ENCODE measurements at places on chromosomes 1 and 21.
A peak's percentile ranks its signal among the peaks of the same experiment; 100 is the strongest.

DNA sequence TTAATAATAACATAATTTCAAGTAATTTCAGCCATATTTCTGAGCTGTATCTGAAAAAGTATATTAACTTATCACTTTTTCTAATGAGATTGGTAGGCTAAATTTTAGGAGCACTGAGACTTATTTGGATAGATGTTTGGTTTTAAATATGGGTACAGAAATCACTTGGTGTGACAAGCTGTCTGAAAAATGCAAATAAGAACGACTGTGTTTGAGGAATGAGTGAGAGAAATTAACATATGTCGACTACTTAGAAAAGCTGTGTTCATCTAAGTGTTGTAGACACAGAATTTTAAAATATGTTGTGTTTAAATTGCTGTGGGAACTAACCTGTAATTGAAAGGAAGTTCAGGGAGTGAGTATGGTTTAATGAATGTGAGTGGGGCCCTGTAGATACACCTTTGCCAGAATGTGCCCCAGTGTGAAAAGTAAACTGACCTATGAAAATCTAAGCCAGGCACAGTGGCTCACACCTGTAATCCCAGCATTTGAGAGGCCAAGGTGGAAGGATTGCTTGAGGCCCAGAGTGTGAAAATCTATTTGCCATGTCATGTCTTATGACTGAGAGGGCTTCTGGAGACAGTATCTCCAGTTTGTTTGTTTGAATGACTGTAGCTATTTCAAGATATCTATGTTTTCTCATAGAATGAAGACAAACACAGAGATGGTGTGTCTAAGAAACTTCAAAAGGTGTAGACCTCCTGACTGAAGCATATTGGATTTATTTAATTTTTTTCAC is 53.8 kb upstream of the LRRC8C start:
- no peak for DNase-seq

- DNase-seq, result no peak
Observed at GRCh38 chr1:10549904-10550664, 75.3 kb downstream of the PEX14 start.

- no peak for DNase-seq
Observed at GRCh38 chr21:43912500-43912899, 47.5 kb downstream of the AGPAT3 start.

- DNase-seq, result peak; percentile 86
Observed at GRCh38 chr21:39385299-39386145, 36.6 kb upstream of the HMGN1 start.

DNA sequence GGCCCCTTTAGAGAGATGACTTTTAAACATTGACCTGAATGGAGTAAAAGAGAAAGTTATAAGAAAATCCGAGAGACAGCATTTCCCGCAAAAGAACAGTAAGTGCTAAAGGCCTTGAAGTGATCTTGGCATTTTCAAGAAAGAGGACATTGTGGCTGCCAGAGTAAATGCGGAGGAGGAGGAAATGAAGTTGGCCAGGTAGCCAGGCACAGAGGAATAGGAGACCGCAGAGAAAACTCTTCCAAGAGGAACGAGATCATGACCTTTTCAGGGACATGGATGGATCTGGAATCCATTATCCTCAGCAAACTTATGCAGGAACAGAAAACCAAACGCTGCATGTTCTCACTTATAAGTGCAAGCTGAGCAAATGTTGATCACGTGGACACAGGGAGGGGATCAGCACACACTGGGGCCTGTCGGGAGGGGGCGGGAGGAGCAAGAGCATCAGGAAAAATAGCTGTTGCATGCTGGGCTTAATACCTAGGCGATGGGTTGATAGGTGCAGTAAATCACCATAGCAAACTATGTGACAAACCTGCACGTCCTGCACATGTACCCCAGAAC is 49.7 kb downstream of the EEIG2 start:
- DNase-seq, result no peak

GRCh38 chr21:44854664-44855446 is 18.6 kb downstream of the PTTG1IP start:
- no peak for DNase-seq

DNA sequence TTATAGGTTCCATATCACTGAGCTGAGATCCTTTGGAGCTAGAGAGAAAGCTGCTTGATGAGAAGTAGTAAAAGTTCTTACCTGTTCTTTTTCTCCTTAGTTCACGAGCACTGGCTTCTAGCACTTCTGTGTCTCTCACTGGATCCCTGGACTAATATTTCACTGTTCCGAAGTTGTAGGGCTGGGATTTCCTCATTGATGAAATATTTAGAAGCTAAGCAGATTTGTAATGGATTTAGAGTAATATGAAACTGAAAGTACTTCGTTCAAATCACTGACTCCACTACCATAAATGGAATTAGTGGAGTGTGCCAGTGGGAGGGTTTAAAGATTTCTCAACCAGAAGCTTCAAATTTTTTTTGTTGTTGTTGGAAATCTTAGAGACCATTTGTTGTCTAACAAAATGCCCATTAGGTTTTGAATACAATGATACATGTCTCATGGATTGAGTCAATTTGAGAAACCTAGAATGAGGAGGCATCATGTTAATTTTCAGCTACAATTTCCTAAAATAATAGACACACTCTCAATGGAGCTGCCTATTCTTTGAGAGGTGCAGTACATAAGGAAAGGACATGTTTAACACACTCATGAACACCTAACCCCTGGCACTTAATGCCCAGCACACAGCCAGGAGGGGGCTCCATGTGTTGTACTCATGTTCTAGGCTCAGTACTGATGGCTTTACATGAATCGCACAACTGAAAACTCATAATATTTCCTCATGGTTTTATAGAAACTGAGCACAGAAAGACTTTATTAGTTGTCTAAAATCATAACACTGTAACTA is at the start of gene GBP1:
TSS of gene GBP1 (minus strand) at position 130 of the 790 bp plus-strand sequence. CDS start 1,974 bp downstream, outside the sequence.
- peak; percentile 7 for DNase-seq

DNA sequence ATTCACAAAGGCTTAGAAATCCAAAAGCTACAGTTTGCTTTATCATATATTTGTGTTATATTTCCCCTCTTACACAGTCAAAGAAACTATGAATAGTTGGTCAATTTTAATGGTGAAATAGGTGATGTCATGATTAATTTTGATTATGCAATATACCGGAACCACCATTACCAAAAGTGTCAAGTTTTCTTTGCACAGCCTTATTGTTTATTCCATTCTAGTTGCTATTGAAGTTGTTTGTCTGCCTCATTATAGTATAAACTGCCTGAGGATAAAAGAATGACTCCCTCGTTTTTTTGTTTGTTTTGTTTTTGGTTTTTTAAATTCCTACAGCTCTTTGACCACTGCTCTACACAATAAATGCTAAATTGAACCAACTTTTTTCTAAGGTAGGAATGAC is 690.6 kb upstream of the ZP4 start:
- DNase-seq, result no peak

GRCh38 chr1:232979558-232979957 is 29.1 kb downstream of the NTPCR start:
- no peak for DNase-seq
